ENCODE measurements at places on chromosomes 7 and 10.

GRCh38 chr10:17085011-17085725 is 44.4 kb downstream of the CUBN start:
- no peak for DNase-seq

DNA sequence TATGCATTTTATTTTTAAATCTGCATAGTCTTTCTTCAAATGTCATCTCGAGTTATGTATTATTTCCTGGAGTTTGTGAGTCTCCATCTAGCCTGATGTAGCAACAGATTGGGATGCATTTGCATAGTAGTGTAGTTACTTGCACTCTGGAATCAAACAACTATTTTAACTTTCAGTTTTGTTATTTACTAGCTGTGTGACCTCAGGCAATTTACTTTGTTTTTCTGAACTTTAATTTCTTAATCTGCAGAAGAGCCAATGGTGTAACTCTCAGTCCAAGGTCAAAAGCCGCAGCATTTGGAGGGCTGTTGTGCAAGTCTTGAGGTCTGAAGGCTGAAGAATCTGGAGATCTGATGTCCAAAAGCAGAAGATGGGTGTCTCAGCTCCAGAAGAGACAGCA is 175.8 kb upstream of the SORCS1 start:
- no peak for DNase-seq

GRCh38 chr7:137960020-137960419 is 41.9 kb downstream of the CREB3L2 start:
- DNase-seq, result no peak

- DNase-seq, result no peak
Observed at GRCh38 chr10:3006093-3006492, 61.3 kb upstream of the PFKP start.

DNA sequence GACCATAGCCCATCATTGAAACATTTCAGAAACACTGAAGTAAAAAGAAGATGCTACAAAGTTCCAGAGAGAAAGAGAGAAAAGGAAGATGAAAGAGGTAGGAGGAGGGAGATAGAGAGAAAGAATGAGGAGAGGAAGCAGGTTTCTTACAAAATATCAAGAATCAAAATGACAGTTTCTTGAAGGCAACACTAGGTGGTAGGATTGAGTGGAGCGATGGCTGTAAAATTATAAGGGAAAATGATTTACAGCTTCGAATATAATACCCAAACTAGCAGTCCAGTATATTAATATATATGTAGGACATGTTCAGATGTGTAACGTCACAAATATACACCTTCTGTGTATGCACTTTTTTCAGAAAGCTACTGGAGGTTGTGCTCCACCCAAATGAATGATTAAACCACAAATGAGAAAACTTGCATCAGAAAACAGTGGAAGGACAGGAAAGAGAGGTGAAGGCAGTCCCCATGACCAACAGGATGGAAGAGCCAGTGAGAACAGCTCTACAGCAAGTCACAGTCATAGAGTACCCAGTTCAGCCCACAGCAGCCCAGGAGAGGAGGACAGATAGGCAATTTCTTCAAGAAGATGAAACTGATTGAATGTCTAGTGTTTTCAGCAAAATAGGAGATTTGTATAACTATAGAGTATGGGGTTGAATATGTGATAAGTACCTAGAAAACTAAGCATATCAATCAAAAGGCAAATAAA is 151.5 kb upstream of the TARP start:
- no peak for DNase-seq

DNA sequence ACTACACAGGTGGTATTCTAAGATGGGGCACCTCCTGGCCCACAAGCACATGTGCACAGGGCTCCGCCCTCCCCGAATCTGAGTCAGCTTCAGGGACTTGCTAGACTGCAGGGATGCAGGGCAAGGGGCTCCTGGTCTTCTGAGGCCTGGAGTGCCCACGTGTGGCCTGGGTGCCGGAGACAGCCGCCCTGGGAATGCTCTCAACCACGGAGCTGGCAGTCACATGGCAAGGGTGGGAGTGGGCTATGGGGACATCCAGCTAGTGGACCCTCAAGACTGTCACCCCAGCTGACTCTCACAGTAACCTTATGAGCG is 42.7 kb downstream of the CFAP46 start:
- no peak for DNase-seq

DNA sequence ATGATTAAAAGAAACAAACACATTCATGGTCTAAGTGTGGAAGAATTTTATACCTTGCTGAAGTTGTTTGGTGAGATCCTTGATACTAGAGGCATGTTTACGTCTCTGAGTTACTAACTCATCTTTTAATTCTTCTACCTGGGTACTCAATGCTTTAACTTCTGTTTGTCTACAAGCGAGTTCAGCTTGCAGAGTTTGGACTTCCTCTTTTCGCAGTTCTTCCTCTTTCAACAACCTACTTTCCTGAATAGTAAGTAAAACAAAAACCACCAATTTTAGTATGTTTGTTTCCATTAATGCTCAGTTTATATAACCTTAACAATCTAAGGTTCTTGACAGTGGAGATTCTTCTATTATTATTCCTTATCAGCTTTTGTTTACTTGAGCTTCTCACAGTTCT is 42.9 kb downstream of the CCDC186 start:
- no peak for DNase-seq

DNA sequence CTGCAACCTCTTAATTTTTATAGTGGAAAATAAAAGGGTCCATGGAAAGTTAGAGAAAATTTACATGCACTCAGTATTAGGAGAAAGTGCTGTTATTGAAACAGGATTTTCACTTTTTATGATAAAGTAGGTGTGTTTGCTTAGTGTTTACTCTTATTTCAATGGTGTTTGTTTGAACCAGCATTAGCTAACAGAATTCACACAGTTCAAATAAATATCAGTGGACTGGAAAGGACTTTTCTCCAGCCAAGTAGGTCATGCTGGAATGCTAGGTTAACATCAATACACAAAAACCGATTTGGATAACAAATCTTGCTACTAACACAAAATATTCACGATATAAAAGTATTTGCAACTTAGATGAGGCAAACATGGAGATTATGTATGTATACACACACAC is 49.4 kb upstream of the BET1 start:
- DNase-seq, result no peak

DNA sequence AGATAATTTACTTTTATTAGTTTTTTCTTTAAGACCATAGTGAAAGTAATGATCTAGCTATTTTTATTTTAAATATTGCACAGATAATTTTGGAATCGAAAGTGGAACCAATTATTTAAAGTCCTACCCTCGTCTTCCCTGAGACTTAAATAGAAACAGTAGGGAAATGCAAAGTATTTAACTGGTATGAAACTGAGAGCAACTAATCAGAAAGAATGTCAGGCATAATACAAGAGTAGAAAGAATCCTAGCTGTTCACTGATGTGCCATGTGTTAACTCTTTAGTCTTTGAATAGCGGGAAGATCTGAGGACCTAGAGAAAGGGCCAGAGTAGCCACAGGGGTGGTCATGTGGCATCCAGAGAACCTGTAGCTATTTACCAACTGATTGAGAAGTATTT is 630.0 kb downstream of the NRG3 start:
- no peak for DNase-seq
